ENCODE measurements at places on chromosomes 6 and 20.

GRCh38 chr6:71392276-71392675 is 103.7 kb downstream of the OGFRL1 start:
- no peak for DNase-seq

DNA sequence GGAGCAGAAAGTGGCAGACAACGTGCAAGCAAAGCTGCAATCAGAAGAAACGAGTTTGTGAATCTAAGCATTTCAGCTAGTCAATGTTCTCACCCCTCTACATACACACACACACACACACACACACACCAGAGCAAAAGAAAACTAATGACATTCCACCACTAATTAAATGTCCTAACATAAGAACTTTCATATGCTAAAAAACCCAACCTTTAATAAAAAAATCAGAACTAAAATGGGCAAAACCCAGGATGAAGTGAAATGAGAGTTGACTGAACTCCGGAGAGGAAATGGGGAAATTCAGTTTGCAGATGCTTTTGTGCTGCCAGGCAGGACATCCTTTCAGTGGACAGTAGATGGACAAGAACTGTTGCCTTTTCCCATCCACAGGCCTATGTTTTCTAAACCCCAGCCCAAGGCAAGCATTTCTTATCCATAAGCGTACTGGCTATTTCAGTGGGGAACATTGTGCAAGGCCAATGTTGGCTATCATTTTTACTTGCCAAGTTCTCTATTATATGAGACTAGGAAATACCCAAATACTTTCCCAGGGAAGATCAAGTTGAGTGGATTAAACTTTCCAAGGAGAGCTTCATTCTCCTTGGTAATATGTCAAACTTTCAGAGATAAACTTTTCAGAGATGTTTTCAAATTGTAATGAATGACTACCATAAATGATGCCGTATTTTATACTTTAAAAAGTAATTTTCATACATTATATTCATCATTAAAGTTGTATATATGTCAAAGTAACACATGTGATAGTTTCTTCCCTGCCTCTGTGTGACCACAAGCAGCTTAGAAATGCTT is 27.3 kb downstream of the RIN2 start:
- no peak for DNase-seq

GRCh38 chr6:56751604-56752003 is 108.9 kb upstream of the DST start:
- DNase-seq = no peak

- no peak for DNase-seq
Measured at GRCh38 chr6:28922004-28922820, 1.6 kb downstream of the TRIM27 start.

DNA sequence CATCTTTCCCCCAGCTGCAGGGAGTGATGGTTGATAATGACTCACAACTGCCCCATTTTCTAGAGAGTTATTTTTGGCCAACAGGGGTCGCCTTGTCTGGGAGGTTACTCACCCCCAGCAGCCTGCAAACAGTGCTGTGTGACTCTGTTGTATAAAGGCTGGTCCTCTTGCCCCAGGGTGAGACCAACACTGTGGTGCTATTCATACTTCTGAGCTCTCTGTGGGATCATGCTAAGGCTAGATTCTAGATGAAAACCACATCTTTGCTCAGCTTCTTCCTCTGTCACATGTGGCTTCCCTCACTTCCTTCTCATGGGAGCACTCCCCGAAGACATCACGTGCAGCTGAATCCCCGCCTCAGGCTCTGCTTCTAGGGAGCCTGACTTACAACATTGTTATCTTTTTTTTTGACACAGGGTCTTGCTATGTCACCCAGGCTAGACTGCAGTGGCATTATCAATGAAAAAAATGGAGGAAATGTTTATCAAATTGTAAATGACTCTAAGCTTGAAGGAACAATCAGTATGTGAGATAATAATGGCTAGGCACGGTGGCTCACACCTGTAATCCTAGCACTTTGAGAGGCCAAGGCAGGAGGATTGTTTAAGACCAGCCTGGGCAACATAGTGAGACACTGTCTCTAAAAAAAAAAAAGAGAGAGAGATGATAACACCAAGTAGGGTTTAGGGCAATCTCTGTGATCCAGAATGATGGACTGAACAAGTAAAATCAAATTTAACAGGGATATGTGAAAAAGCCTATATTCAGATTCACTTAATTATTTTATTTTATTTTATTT is 55.7 kb upstream of the SLC23A2 start:
- DNase-seq = peak; percentile 25

- DNase-seq = no peak
Measured at GRCh38 chr6:26187981-26188635, 100.9 kb downstream of the HFE start.

DNA sequence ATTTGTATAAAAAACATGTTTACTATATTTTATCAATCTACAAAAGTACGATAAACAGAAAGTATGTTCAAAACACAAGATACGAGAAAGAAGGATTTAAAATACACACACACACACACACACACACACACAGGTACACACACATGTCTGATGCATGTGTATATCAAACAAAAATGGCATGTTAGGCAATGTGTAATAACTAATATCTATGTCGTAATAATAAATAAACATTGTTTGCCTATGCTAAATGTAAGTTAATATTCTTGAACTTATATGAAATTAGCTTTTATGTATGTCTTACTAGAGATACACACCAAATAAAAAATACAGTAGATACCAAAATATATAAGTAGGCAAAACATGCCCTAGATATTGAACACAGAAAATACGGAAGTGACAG is 894.9 kb downstream of the EYS start:
- DNase-seq = no peak

DNA sequence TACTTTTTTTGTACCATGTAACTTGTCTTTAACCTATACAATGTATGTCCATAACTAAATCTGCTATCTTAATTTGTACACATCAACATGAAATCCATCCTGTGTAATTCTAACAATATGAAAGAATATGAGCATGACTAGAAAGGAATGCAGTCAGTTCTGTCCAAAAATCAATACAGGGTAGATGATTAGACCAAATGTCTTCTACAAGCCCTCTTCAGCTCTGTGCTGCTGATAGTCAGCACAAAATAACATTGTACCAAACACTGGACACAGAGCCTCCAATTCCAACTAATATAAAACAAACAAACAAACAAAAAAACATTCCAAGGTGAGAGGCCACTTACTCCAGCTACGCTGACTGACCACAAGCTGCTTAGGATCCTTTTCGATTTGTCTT is 301.4 kb upstream of the IRAK1BP1 start:
- no peak for DNase-seq

DNA sequence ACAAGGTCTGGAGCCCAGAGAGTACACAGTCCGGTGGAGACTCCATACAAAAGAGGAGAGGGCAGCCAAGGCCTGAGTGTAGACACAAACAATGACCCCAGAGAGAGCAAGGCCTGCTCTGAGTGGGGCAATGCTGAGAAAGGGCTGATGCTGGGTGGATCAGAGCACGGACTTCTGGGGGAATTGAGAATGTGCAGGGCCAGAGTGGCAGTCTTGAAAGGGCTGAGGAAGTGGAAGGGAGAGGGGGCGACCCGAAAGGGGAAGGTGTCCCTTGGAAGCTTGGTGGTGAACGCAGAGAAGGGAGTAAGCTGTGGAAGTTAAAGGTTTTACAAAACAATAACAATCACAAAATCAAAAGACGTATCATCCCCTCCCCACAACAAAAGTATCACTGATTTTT is 12.0 kb upstream of the GRM4 start:
- no peak for DNase-seq

- no peak for DNase-seq
Measured at GRCh38 chr6:140346428-140346827, 972.0 kb upstream of the CITED2 start.

GRCh38 chr6:38086346-38086745 is 266.8 kb downstream of the ZFAND3 start:
- no peak for DNase-seq
